ENCODE measurements at places on chromosomes 16 and 17.

GRCh38 chr17:42989141-42989540, 8.8 kb downstream of the RUNDC1 start:
- DNase-seq, result no peak

GRCh38 chr17:39926588-39927100, 757 bp downstream of the ORMDL3 start:
- peak; percentile 64 for DNase-seq

- DNase-seq, result no peak
Observed at GRCh38 chr17:33200587-33200986, 92.5 kb downstream of the ASIC2 start.

GRCh38 chr16:69474408-69474807, 50.0 kb downstream of the CYB5B start:
- DNase-seq, result no peak

DNA sequence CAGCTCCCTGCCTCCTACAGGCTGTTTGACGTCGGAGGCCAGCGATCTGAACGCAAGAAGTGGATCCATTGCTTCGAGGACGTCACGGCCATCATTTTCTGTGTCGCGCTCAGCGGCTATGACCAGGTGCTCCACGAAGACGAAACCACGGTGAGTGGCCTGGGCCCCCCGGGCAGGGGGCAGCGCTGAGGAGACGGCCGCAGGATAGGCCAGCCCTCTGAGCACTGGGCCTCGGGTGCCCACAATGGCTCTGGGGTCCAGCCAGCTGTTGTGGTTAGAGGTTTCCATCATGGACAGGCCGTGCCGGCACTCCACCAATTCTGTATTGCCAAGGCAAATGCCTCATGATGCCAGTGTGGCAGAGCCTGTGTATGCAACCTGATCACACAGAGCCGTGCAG, 88.6 kb downstream of the AMFR start:
- DNase-seq, result no peak

DNA sequence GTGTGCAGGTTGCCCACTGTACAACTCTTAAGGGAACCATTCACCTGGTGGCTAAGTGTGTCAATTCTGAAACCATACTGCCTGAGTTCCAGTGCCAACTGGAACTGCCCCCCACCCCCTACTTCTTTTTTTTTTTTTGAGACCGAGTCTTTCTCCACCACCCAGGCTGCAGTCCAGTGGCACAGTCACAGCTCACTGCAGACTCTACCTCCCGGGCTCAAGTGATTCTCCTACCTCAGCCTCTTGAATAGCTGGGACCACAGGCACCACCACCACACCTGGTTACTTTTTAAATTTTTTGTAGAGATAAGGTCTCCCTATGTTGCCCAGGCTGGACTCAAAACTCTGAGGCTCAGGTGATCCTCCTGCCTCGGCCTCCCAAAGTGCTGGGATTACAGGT, 40.4 kb upstream of the DHX8 start:
- no peak for DNase-seq

- no peak for DNase-seq
Observed at GRCh38 chr16:68736561-68736960, 531 bp upstream of the CDH1 start.

- no peak for DNase-seq
Observed at GRCh38 chr16:23907903-23908302, 72.1 kb downstream of the PRKCB start.

DNA sequence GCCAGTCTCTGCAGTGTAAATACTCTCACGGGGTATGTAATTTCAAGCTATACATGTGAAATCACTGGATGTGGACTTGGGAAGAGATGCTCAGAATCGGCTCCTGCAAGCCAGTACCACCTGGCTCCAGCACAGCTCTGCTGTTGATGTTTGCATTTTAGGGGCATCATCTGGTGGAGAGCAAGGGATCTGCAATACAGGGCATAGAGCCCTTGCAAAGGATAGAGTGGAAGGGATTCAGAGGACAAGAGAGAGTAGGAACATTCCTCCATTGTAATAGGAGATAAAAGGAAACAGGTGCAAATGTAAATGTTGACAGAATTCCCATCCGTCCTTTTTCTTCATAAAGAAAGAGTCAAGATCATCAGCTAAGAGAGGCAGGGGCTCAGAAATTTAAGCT, 184.1 kb downstream of the PMP22 start:
- no peak for DNase-seq

DNA sequence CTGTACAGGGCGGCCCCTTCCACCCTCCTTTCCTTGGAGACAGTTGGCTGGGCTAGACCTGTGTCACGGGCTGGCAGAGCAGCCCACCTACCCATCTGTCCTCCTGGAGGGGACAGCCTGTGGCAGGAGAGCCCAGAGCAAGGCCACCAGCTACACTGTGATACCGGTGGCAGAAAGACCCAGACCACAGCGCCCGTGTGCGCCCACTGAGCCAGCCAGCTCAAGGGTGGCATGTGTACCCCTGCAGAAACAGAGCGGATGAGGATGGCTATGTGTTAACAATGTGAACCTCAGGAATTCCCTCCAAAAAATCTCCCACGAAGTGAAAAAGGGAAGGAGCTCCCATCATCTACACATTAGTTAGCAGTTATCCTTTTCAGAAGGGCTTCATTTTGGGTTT, 7.1 kb downstream of the HBQ1 start:
- no peak for DNase-seq

Data from CD4-positive, alpha-beta T cell treated with Interleukin-6 for 4 hours (primary cell).